ENCODE measurements at places on chromosomes 4 and X.

GRCh38 chr4:27407616-27408015 lies 547.0 kb downstream of the STIM2 start:
- no peak for DNase-seq

DNA sequence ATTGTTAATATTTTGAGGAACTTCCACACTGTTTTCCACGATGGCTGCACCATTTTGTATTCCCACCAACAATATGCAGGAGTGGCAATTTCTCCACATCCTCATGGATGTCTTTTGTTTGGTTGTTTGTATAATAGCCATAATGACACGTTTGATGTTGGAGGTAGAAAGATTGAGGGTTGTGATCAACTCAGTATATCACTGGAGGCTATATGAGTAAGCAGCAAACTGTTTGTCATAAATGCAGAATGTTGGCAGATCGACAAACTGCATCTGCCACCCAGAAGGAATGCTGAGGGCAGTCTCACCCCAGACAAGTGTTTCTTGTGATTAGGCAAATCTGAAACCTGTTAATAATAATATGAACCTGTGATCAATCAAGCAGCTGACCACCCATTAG lies 243.9 kb upstream of the WDFY3 start:
- DNase-seq = no peak

DNA sequence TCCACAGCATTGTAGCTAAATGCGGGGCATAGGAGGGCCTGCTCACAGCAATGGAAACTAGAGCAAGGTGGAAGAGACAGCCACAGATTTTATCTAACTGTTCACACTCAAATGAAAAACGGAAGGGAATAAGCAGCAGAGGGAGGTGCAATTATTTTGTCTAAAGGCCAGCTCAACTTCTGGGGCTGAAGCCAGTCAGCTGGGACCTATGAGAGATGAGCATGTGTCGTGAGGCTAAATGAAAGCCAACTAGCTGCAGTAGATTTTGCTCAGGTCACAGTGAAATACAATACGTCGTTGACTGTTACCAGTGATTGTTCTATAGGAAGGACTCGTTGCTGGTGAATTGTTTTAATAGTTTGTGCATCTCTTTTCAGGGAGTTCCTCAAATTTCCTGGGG lies 26.4 kb upstream of the FGFBP2 start:
- DNase-seq = no peak

DNA sequence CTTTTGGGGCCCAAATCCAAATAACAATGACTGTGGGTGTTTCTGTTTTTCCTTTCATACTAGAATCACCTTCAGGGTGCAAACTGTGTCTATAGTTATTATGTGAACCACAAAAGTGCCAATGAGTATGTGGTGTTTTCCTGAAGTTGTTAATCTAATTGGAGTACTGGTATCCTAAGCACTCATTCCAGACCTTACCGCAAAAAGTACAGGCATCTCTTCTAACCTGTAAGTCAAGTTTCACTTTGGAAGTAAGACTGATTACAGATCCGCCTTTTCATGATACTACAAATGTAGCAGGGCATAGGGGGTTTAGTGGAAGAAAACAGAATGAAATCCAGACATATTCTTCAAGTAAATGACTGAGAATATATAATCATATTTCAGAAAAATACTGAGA lies 16.1 kb downstream of the COQ2 start:
- DNase-seq = no peak

DNA sequence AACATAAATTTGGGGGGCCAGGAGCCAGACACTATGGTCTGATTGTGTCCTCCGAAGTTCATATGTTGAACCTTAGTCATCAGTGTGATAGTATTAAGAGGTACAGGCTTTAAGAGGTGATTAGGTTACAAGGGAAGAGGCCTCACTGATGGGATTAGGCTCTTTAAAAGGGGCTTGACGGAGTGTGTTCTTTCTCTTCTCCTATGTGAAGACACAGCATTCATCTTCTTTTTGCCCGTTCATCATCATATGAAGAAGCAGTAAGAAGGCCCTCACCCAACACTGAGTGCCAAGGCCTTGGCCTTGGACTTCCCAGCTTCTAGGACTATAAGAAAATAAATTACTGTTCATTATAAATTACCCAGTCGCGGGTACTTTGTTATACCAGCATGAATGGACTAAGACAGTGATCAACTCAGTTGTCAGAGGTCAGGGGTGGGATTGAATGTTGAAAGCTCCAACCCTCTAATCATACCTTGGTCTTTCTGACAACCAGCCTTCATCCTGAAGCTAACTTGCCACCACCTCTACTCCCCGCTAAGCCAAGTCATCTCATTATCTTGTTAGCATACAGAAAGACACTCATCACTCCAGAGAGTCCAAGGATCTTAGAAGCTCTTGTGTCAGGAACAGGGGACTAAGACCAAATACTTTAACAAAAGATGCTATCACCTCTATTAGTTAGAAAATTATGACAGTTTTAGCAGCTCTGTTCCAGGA lies 543.4 kb upstream of the DIPK2B start:
- no peak for DNase-seq

DNA sequence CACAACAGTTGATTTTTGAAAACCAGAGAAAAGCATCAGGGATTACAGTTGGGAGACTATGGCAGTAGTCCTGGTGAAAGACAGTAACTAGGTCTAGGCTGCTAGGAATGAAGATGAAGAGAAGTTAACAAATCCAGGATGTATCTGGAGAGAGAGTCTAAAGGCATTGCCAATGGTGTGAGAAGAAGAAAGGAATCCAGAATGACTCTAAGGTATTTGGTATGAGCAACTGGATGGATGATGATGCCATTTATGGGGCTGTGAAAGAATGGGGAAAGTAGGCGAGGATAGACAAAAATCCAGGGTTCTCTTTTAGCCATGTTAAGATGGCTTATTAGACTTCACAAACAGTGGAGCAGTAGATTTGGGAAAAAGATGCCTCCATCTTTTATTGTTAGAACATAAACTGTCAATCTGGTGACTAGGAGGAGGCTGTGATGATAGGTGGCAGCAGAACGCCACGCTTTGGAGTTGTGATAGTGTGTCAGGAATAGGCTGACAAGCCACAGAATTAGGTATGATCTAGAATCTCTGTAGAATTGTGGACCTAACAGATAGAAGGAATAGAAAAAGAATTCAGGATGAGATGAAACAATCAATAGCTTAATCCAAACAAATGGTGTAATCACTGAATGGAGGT lies 27.3 kb upstream of the JADE1 start:
- DNase-seq = no peak

- DNase-seq = no peak
These were observed 253.0 kb downstream of the SHOX start for GRCh38 chrX:883588-883987.

Data from thoracic aorta (tissue), 2 donors.